Activated T-helper 17 cell treated with anti-CD3 and anti-CD28 coated beads, Interleukin-2, amount 50 U/mL, for 72 hours (primary cell): ENCODE measurements at places on chromosomes 16 and 17.

- ATAC-seq, result no peak
These were observed 2.9 kb downstream of the CLUH start for GRCh38 chr17:2708585-2709182.

- peak; percentile 63 for ATAC-seq
These were observed 2.3 kb upstream of the BORCS6 start for GRCh38 chr17:8192070-8192815.

DNA sequence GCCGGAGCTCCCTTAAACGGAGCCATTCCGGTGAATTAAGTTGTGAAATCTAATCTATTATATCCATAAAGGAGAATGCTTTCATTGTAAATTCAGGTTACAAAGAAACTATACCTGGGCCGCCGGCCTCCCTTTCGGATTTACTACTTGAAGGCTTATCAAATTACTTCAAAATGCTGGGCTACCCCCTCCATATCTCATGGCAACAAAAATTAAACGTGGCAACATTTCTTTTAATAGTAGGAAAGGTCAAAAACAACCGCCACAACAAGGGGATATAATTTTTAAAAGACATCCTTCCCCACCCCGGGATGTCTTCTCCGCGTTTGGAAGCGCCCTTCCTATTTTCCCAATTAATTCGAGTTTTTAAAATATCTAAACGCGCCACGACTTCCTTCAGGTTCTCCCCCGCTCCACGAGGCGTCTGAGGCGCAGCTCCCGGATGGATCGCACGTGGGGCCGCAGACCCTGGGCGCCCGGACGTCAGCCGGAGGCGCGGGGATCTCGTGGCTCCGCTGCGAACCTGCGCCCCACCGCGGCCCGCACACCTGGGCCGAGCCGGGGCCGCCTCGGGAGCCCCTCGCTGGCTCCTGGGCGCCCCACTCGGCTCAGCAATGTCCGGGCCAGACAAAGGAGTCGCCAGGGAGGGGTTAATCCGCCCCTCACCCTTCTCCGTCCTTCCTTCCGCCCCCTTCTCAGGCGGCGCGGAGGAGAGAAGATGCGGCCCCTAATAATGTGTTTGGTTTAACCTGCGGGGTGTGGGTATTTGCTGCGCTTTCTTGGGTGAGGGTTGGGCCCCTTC, 47.4 kb upstream of the SLC38A10 start:
- no peak for ATAC-seq

DNA sequence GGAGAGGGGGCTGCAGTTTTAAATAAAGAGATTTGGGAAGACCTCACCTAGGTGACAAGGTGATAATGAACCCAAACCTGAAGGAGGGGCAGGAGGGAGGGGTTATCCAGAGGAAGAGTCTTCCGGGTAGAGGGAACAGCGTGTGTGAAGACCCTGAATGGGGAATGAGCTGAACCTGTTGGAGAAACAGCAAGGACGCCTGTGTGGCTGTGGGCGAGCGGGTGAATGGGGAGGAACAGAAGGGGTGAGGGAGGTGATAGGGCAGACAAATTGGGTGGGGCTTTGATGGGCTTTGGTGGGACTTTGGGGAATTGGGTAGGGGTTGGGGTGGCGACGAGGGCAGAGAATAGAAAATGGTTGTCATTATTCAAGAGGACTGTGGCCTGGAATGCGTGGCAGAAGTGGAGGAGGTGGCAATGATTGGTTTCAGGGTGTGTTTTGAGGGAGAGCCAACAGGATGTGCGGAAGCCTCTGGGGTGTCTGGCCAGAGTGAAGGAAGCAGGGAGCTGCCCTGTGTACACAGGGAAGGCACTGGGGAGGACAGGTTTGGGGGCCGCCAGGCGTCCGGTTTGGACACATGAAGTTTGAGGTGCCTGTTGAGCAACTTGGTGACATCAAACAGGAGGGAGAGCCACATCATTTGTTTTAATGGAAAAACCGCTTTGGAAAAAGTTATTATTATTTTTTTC, 48.7 kb downstream of the NKD1 start:
- ATAC-seq, result no peak

DNA sequence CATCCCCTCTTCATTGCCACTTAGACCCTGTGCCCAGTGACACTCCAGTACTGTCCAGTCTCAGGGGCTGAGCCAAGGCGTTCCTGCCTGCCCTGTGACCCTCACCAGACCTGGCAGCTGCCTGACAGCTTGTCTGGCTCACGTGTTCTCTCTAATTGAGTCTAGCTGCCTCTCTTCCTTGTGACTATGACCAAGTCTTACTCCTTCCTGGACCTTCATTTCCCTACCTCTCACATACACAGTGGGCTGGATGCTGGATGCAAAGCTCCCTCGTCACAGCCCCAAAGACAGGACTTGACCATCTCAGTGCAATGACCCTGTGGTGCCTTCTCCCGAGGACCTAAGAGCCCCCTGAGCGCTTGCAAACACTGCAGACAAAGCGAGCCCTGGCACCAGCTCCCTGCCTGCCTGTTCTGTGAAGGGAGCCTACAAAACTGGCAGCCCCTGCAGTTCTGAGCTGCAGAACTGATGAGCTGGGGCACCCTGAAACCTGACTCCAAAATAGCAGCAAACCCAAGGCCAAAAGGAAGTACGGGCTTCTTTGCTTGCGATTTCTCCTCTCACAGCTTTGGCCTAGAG, 1.7 kb downstream of the DEXI start:
- ATAC-seq, result no peak

DNA sequence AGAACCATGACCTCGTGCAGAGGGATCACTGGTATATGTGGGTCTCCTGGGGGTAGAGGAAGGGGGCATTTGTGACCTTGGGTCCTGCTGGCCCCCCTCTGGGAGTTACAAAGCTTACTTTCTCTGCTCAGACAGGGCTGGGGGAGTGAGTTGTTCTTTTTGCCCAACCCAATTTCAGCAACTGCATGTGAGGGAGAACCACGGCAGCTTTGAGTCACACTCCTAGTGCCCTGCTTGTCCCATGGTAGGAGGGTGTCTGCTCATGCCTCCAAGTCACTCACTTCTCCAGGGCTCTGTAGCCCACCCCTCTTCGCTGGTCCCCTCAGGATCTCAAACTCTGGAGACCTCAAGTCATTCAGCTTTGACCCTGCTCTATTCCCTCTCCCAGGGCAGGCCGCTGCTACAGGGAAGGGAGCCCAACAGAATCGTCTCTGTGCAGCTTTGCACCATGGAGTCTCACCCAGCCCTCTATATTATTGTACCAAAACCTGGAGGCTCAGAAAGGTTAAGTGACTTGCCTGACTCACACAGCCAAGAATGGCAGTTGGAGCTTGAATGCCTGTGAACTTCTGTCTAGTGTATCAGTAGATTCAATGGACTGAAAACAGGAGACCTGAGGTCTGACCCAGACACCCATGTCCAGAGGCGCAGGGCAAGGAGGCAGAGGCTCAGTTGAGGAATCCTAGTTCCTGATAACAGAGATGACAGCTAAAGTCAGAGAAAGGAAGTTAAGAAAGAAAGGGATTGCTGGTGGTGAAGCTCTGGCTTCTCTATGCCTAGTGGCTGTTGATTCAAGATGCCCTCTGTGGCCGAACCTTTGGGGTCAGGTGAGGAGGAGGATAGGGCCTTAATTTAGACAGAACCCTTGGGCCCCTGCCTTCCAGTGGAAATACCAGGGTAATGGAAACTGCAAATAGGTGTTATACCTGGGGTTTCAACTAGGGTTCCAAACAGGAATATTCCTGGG, 14.6 kb upstream of the ETV4 start:
- ATAC-seq, result no peak

GRCh38 chr16:80924372-80924978, 82.2 kb downstream of the CMC2 start:
- peak; percentile 72 for ATAC-seq

- no peak for ATAC-seq
These were observed 178.3 kb downstream of the ENGASE start for GRCh38 chr17:79252886-79253285.

DNA sequence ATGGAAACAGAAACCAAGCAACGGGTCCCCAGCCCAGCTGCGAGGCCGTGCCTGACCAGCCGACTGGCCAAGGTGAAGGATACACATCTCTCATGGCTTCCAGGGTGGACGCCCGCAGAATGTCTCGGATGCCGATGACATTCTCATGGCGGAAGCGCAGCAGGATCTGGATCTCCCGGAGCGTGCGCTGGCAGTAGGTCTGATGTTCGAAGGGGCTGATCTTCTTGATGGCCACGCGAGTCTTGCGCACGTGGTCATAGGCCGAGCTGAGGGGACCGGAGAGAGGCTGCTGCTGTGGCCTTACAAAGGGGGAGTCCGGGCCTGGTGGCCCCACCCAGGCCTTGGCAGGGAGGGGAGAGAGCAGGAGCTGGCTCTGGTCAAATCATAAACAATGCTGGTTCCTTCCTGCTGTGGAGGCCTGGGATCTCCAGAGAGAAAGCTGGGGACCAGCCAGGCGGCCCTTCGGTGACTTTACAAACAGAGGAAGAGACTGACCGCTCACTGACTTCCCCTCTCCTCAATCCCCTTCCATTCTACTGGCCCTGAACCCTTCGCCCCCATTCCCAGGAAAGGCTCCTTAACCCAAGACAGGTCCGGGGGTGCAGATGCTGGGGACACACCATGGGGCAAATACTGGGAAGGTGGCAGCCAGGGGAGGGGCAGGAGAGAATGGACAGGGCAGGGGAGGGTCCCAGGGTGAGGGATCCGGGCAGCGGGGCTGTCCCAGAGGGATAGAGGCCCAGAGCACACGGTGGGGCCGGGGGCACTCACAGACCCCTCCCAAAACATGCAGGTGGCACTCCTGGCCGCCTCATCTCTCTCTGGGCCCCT, 1.1 kb downstream of the MAPK3 start:
- no peak for ATAC-seq

- ATAC-seq, result no peak
These were observed 38.6 kb upstream of the NETO2 start for GRCh38 chr16:47182318-47182717.

DNA sequence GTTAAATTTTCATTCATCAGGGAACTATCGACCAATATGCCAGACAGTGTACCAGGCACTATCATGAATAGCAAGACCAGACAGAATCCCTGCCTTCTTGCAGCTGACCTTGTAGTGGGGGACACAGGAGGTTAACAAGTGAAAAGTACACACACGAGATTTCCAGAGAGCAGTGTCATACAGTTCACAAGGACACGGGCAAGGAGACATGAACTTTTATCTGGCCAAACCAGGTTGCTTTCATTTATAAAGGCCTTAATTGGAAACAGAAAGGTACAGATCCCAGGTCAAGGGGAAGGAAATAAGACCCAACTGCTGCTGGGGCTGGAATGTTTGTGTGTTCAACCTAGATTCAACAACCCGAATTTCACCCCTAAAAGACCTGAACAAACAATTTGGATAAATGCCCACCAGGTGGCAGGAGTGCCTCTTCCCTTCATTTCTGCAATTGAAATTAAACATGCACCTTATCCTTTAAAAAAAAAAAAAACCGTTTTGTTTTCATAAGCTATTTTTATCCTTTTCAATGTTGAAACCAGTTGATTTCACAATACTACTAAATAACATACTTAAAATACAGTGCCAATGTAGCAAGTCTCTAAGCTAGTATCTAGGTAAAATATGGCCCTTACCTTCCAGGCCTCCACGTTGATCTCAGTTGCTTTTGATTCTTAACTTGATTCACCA, 65.9 kb downstream of the EMP2 start:
- ATAC-seq, result no peak

GRCh38 chr16:12930881-12931280, 29.5 kb downstream of the SHISA9 start:
- no peak for ATAC-seq

DNA sequence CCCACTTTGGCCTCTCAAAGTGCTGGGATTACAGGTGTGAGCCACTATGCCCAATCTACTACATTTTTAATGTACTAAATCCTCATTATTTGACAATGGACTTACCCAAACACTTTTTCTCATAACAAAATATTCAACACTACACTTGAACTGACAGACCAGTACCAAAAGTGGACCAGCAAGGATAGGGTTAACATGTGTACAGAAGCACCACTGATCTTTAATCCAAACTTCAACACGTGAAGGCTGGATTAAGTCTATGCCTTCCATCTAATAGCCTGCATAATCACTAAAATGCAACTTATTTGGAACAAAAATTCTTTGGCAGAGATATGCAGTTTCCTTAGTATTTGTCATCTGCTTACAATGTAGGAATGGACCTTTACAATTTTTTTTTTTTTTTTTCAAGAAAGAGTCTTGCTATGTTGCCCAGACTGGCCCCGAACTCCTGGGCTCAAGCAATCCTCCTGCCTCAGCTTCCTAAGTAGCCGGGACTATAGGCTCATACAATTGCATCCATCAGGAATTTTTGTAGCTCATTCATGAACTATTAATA, 60.0 kb upstream of the BCAR1 start:
- ATAC-seq, result no peak

DNA sequence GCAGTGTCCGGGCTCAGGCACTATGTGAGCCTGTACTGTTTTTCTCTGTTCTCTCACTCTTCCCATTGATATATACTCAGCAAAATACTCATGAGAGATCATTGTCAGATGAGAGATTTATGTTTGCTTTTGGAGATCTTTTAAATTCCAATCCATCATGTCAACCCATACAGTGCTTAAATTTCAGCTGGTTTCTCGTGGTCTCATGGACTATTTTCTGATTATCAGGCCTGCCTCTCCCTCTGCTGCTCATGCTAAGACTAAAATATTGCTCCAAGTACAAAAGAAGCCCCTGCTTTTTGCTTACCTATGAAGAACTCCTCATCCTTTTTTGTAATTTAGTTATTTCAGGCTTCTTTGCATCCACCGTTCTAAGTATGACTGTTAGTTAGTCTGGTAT, 547.2 kb downstream of the KCNJ2 start:
- no peak for ATAC-seq

- ATAC-seq, result peak; percentile 68
These were observed 41.8 kb downstream of the MYO18A start for GRCh38 chr17:29138184-29138955.

DNA sequence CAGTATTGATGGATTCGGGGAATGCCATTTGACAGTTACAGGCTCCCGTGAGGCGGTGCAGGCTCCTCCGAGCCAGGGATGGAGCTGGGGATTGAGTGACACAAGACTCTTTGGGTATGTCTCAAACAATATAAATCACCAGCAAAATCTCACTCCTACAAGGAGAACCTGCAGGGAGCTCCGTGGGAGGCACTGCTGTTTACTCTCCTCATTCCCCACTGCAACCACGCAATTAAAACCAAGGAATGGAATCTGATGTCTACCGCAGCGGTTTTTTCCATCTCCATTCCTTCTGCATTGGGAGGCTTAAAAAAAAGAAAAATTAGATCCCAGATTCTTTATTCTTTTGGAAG, 157.9 kb downstream of the WWOX start:
- no peak for ATAC-seq
